ENCODE measurements at places on chromosomes 2 and 18. TPM values are rescaled to one million over a fixed set of nuclear protein-coding genes. Genes with fewer than 3 reads are reported as not detected.

The L3MBTL4 gene
- 8.2 TPM for total RNA-seq

The BCL2 gene
- 18.4 TPM for total RNA-seq

The NT5C1B gene
- not detected for total RNA-seq

The GATA6 gene
- 31.2 TPM for total RNA-seq

The GPC1 gene
- total RNA-seq, result 91.4 TPM

The DLX1 gene
- total RNA-seq, result not detected

The NUP35 gene
- 16.6 TPM for total RNA-seq

The SRD5A2 gene
- total RNA-seq, result not detected

The MDH1B gene
- total RNA-seq, result 1.2 TPM

The WDR33 gene
- 43.0 TPM for total RNA-seq

The NR4A2 gene
- total RNA-seq, result 14.1 TPM

The MCM6 gene
- total RNA-seq, result 11.7 TPM

The POTEE gene
- not detected for total RNA-seq

The PLEK gene
- 29.3 TPM for total RNA-seq

The TUBA4B gene
- not detected for total RNA-seq

The EN1 gene
- total RNA-seq, result 0.50 TPM

The RNF152 gene
- 4.2 TPM for total RNA-seq

The BCL11A gene
- 0.28 TPM for total RNA-seq

The PSMA8 gene
- not detected for total RNA-seq

The FER1L5 gene
- not detected for total RNA-seq

The RGPD8 gene
- total RNA-seq, result 28.1 TPM

The IL36G gene
- total RNA-seq, result not detected

The PDCL3 gene
- total RNA-seq, result 11.3 TPM

The CD207 gene
- 0.28 TPM for total RNA-seq

The TRIM43 gene
- total RNA-seq, result not detected

The NDC80 gene
- total RNA-seq, result not detected

The FAM237A gene
- total RNA-seq, result not detected

The C2orf66 gene
- total RNA-seq, result not detected

The ICOS gene
- 3.2 TPM for total RNA-seq

The GPR45 gene
- not detected for total RNA-seq

The ASB18 gene
- not detected for total RNA-seq

The COL6A3 gene
- total RNA-seq, result 712 TPM

The SFT2D3 gene
- total RNA-seq, result 4.5 TPM

The GAD1 gene
- total RNA-seq, result not detected
